ENCODE measurements at places on chromosomes 12 and 14.

DNA sequence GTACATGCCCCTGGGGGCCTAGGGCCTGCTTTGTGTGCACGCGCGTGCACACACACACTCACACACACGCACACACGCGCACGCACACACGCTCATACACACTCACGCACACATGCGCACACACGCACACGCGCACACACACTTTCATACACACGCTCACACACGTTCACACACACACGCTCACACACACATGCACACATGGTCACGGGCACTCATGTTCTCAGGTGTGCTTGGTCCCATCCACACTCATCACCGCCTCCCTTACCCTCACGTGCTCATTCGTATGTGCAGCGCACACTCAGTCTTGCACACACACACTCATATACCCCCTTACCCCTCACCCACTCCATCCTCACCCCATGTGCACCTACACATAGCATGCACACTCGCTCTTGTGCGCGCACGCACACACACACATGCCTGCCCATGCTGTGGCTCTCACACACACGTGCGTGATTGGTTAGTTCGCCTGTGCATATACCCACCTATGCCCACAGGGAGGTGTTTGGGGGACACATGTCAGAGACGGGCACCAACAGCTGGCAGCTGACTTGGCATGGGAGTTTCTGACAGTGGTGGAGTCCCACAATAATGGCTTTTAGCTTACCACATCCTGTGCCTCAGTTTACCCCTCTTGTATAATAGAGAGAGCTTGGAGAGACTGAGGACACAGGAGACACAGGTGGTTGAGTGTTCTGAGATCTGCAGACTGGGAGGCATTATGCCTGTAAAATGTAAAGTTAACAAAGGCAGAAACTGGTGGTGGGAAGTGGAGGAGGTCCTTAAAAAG, 28.7 kb downstream of the TSPAN9 start:
- H3K27me3 ChIP-seq = no peaks in the 10 kb centered on the region
- H3K27ac ChIP-seq = no peak overlapping the region
- no peak overlapping the region for H3K4me3 ChIP-seq
- H3K36me3 ChIP-seq = no peaks in the 10 kb centered on the region
- no peaks in the 10 kb centered on the region for H3K4me1 ChIP-seq

DNA sequence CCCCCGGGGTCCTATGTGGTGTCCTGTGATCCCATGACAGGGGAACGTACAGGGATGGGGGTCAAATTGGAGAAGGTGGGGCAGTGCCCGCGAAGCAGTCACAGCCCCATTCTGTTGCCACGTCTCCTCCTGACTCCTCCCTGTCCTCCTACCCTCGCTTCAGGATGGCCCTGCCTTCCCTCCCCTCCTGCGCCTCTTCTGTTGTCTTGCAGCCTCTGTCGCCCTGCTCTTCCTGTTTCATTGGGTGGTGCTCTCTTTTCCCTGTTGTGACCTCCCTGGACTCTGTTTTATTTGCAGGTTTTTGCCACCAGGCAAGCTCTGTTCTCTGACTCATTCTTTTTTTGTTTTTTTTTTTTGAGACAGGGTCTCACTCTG, 18.7 kb downstream of the CABP1 start:
- no peak for DNase-seq
- peaks cover 3% of the 10 kb centered on the region for H3K27me3 ChIP-seq
- H3K36me3 ChIP-seq = no peaks in the 10 kb centered on the region
- H3K4me1 ChIP-seq = no peaks in the 10 kb centered on the region
- H3K27ac ChIP-seq = no peak overlapping the region
- no peak overlapping the region for H3K4me3 ChIP-seq

DNA sequence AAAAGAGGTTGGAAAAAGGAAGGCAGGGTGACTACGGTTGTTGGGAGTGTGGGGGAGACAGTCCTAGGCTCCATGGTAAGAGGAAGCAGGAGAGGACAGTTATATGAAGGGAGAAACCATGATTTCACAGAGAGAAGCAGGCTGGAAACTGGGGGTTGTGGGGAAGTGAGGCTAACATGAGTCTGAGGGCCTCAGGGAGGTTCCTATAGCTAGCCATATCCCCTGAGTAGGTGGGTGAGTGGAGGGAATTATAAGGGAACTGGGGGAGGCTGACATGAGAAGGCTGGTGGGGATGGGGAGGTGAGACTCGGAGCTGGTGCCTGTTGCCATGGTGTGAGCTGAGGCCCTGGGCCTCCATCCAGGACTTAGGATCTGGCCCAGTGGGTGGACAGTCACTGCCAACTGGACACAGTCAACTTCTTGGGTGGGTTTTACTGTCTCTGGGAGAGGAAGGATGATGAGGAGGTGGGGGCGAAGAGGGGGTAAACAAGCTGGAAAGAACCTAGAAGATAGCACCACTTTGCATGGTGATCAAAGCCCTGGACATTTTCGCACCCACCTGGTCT, 1.4 kb downstream of the RNASE13 start:
- no peaks in the 10 kb centered on the region for H3K4me1 ChIP-seq
- H3K27ac ChIP-seq = no peak overlapping the region
- H3K36me3 ChIP-seq = no peaks in the 10 kb centered on the region
- H3K27me3 ChIP-seq = peaks cover 24% of the 10 kb centered on the region
- no peak for DNase-seq
- no peak overlapping the region for H3K4me3 ChIP-seq

DNA sequence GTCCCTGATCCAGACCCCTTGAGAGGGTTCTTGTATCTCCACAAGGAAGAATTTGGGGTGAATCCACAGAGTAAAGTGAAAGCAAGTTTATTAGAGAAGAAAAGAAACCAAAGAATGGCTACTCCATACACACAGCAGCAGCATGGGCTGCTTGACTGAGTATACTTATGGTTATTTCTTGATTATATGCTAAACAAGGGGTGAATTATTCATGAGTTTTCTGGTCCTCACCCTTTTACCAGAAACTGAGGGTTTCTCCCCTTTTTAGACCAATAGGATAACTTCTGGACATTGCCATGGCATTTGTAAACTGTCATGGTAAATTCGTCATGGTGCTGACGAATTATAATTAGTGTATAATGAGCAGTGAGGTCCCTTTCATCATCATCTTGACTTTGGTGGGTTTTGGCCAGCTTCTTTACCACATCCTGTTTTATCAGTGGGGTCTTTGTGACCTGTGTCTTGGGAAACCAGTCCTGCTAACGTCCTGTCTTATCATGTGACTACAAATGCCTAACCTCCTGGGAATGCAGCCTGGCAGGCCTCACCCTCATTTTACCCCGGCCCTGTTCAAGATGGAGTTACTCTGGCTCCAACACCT, 121.9 kb downstream of the SPTSSA start:
- H3K27ac ChIP-seq = no peak overlapping the region
- no peaks in the 10 kb centered on the region for H3K27me3 ChIP-seq
- no peak overlapping the region for H3K4me3 ChIP-seq
- H3K4me1 ChIP-seq = peaks cover 2% of the 10 kb centered on the region

GRCh38 chr12:9960590-9960989, 10.6 kb upstream of the CLEC12A start:
- H3K4me3 ChIP-seq = no peak overlapping the region
- peaks cover 47% of the 10 kb centered on the region for H3K4me1 ChIP-seq
- no peak overlapping the region for H3K27ac ChIP-seq
- H3K36me3 ChIP-seq = no peaks in the 10 kb centered on the region

DNA sequence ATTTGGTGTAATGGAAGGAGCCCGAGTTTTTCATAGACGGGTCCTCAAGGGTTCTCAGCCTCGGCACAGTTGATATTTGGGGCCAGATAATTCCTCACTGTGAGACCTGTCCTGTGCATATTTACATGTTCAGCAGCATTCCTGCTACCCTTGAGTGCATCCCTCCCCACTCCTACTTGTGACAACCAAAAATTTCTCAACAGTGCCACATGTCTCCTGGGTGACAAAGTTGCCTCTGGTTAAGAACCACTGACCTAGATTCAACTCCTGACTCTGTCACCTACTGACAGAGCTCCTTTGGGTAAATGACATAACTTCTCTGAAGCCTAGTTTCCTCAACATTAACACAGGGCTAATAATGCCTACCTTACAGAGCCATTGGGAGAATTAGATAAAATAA, 60.4 kb downstream of the TTC9 start:
- DNase-seq = no peak
- H3K4me3 ChIP-seq = no peak overlapping the region
- no peaks in the 10 kb centered on the region for H3K36me3 ChIP-seq
- H3K27ac ChIP-seq = no peak overlapping the region
